Fibroblast of skin of left biceps (primary cell): ENCODE measurements at places on chromosomes 12 and 14.

DNA sequence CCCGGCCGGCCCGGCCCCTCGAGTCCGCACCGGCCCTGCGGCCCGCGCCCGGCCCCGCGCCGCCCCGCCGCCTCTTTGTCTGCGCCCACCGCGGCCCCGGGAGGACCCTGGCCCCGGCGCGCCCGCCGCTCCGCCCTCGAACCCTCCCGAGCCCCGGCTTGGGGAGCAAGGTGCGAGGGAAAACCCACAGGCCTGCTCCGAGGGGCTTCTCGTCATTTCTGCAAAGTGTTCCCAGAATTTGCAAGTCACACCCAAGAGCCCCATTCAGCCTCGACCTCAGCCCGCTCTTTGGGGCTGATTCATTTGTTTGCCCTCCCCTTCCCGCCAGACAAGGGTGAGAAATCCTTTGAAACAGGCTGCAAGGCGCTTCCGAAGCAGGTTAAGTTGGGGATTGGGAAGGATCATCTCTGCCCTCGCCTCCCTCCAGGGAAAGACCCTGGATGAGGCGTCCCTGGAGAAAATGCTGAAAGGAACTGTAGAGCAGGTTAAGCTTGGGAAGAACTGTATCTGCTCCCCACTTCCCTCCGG lies 325 bp upstream of the CLIP1 start:
- DNase-seq, result no peak

DNA sequence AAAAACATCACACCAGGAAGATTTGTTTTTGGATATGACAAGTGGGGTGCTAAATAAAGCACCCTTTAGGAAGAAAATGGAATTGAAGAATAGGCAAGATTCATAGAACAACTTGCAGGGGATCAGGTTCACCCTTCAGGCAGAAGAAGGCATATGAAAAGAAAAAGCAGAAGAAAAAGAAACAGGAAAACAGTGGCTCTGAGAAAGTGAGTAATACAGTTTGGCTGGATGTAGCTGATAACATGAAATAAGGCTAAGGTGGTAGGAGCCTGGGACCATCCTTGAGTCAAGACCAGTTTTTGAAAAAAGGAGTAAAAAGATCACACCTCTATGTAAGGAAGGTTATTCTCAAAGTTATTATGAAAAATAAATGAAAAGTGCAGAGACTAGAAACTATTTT lies 42.4 kb downstream of the TRIP11 start:
- no peak for DNase-seq

- no peak for DNase-seq
Observed at GRCh38 chr12:12503384-12504078, 59.1 kb downstream of the DUSP16 start.

GRCh38 chr14:95700221-95700976 lies 13.5 kb downstream of the TCL1A start:
- no peak for DNase-seq

DNA sequence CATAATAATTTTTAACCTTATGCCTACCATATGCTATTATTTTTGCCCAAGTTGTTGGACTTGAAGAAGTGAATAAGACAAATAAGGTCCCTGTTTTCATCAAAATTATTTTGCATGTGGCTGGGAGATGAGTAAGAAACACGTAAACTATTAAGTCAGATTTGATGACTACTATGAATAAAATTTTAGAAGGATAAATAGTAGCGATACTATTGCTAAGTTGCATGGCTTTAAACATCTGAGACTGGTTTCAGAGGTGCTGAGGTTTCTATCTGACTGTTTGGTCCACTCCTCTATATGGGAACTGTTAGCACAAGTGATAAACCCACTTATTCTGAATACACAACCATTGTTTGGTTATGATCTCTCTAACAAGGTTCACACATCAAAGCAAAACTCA lies 674.3 kb upstream of the MDGA2 start:
- no peak for DNase-seq
